ENCODE measurements at places on chromosomes 11 and 22.
A peak's percentile ranks its signal among the peaks of the same experiment; 100 is the strongest.

- no peak for DNase-seq
These were observed 31.0 kb upstream of the CD5 start for GRCh38 chr11:61071208-61071681.

- no peak for DNase-seq
These were observed 3.4 kb upstream of the MS4A15 start for GRCh38 chr11:60753309-60753708.

GRCh38 chr22:36852056-36852973 is 8.5 kb upstream of the NCF4 start:
- no peak for DNase-seq

DNA sequence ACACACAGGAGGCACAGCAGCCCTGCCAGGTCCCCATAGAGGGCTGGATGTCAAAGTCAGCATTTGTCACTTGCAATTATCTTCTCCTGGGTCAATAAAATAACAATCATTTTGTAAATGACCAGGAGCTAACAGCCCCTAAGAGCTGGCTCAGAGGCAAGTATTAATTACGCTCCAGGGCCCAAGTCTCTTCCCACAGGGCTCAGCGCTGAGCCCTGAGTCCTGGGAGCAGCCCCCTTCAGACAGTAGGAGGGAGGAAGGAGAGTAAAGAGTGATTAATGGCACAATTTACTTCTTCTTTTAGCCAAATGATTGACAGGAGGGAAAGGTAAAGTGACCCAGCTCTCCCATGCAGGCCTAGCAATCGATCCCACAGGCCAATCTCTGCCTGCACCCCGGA is 99.0 kb upstream of the DRD2 start:
- DNase-seq: no peak

GRCh38 chr11:73156114-73156513 is 14.0 kb upstream of the FCHSD2 start:
- DNase-seq: no peak

- DNase-seq: no peak
These were observed 31.7 kb upstream of the APLP2 start for GRCh38 chr11:130037881-130038585.

- DNase-seq: no peak
These were observed 135.1 kb downstream of the FDX1 start for GRCh38 chr11:110564676-110565356.

DNA sequence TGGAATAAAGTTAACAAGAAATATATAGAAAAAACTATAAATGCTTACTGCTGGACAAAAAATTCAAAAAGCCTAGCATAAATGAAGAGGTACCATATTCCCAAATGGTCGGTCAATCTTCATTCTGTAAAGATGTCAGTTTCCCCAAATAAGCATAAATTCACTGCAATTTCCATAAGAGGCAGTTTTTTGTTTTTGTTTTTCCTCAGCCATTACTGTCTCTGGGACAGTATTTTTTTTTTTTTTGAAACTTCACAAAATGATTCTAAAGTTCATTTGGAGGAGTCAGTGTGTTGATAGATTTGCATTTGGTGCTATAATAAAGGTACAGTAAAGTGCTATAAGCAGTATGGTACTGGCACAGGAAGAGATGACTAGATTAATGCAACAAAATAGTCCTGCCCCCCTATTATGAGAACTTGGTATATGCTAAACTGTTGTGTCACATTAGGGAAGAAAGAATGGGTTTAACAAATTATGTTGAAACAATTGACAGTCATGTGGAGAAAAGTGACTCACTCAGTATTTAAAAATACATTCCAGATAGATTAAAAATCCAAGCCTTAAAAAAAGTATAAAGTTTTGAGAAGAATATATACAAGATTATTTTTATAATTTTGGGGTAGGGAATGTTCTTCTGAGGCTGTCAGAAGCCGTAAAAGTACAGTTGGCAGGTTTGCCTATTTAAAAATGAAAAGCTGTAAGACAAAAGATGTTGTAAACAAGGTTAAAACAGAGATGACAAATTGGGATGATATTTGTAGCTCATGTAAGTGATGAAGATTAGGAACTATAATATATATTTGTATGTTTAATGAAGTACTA is 2.6 kb upstream of the FTH1 start:
- no peak for DNase-seq

- no peak for DNase-seq
These were observed 4.7 kb upstream of the HBE1 start for GRCh38 chr11:5274395-5274794.

GRCh38 chr11:75814363-75814676 is 690 bp upstream of the UVRAG start:
- DNase-seq: no peak

GRCh38 chr22:24290459-24290858 is 19.8 kb downstream of the SPECC1L start:
- DNase-seq: no peak

DNA sequence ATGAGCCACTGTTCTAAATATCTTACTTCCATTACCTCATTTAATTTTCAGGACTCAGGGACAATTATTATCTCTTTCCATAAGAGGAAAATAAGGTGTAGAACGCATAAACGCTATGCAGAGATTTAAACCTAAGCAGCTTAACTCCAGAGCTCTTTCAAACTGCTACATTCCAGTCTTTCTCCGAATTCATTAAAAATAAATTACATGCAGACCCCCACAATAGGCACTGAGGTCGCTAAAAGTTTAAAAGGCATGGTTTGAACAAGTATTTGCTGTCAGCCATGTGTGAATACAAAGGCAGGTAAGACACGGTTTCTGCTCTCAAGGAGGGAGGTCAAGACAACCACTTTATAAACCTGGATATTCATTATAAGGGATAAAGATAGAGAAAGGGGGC is 983 bp downstream of the NARS2 start:
- no peak for DNase-seq

DNA sequence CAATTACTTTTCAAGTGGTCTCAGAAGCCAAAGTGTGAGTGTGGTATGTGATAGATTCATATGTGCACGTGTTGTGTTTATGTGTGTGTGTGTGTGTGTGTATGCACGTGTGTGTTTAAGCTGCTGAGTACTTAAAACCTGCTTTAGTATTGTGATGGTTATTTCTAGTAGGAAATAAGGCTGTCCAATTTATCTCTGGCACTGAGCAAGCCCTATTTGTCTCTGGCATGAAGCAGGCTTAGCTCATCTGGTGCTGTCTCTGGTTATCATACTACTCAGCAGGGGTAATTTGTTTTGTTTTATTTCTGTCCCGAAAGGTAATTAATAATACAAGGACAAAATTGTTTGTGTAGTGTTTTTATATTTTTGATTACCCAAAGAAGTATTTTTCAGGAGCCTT is 333.7 kb downstream of the FAT3 start:
- no peak for DNase-seq

DNA sequence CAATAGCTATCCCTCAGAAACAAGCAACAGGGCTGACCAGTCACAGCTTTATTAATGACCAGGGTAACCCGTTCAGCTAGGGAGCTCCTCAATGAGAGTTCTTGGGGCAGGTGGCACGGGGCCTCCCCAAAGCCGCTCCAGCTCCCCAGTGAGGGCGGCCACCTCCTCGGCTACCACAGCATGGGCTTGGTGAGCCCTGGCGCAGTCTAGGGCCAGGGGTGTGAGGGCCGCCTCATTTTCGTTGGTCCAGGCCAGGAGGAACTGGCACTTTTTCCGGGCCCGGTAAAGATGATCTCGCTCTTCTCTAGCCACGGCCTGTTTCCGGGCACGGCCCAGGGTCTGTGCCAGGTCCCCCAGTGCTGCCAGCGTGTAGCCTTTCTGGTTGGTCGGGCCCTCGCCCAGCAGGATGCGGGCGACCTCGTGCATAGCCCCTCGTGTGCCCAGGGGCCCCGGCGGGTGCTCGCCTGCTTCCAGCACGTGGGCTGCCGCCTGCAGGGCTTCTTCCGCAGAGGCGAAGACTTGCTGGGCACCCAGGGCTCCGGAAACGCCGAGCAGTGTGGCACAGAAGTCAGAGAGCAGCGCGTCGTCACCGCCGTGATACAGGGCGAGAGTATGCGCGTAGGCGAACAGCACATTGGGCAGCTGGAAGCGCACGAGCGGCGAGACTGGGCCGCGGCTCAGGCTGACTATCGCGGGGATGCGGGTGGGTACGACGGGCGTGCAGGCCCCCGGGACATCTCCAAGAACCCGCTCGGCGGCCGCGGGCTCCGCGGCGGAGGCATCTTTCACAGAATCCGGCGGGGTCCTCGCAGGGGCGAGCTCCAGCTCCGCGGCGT is 913 bp downstream of the ZNHIT2 start:
- DNase-seq: peak; percentile 36

- no peak for DNase-seq
These were observed 3.5 kb downstream of the AP5B1 start for GRCh38 chr11:65777241-65777640.

DNA sequence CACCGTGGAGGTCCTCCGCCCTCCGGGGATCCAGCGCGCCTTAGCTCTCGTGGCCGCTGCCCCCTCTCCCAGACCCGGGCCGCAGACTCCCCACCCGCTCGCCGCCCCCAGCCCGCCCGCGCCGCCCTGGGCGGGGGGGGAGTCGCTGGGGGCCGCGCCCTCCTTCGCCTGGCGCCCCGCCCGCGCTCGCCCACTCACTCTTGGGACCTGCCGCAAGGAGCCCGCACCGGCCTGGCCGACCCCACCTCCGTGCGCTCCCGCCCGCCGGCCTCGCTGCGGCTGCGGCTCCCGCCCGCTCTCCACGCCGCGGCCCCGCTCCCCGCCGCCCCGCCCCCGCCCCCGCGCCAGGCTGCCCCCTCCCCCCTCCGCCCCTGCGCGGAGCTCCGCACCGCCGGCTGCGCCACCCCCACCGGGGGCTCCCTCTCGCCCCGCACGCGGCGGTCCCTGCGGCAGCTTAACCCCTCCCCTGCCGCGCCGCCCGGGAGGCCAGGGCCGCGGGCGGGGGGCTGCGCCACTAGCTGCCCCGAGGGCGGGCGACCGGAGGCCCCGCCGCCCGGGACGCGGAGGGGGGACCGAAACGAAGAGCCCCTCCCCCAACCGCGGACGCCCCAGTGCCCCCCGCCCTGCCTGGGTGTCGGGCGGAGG is 724 bp upstream of the RASGRP2 start:
- DNase-seq: no peak

- no peak for DNase-seq
These were observed 46.8 kb downstream of the PPP2R1B start for GRCh38 chr11:111719379-111719778.

DNA sequence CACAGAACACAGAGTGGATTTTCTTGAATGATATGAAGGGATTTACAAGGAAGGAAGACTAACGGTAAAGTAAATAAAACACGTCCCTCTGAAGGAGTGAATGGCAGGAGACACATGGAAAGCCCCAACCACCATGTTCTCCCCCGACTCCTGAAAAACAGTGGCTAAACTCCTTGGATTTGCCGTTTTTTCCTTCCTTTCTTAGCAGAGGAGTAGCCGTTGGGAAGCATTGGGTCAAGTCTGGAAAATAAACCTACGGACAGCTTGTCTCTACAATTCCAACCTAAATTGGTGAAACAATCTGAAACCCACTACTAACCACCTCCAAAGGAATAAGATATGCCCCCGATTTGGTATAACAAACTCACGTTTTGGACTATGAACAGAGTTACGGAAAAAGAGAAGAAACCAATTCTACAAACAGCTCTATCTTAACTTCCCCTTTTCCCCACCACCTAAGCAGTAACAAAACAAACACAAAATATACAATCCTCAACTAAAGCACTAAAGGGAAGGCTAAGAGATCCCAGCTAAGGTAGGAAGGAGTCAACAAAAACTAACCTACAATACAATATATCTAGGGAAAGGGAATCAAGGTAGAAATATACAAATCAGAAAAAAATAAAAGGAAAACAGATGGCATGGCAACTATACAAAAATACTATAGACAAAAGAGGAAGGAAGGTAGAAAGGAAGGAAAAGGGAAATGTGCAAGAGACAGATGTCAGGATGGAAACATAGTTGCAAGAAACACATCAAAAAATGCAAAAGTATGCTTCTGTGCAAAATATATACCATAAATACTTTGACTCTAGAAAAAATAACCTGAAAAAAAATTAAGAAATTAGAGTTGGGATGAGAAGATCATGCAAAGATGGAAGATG is 43.8 kb upstream of the LYVE1 start:
- no peak for DNase-seq

DNA sequence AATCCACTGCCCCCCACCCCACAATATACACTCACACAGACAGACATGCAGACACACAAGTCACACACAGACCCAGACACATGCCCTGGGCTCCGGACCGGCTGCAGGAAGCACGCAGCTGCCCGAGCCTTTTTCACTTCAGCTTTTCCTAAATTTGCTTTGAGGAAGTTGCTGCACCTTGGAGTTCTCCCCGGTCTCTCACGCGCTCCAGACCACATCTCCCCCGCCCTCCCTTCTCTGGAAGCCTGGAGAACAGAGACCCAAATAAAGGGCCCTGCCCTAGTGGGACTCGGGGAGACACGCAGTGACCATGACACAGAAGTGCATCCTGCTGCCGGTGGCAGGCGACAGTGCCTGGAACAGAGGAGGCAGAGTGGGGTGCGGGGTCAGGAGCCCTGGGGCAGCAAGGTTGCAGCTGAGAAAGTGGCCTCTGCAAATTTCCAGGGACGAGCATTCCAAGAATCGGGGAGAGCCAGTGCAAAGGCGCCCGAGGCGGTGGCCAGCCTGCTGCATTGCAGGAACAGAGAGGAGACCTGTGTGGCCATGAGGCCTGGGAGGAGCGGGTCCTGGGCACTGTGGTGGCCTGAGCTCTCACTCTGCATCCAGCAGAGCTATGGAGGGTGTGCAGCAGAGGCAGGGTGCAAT is 19.1 kb downstream of the RPL3 start:
- no peak for DNase-seq

DNA sequence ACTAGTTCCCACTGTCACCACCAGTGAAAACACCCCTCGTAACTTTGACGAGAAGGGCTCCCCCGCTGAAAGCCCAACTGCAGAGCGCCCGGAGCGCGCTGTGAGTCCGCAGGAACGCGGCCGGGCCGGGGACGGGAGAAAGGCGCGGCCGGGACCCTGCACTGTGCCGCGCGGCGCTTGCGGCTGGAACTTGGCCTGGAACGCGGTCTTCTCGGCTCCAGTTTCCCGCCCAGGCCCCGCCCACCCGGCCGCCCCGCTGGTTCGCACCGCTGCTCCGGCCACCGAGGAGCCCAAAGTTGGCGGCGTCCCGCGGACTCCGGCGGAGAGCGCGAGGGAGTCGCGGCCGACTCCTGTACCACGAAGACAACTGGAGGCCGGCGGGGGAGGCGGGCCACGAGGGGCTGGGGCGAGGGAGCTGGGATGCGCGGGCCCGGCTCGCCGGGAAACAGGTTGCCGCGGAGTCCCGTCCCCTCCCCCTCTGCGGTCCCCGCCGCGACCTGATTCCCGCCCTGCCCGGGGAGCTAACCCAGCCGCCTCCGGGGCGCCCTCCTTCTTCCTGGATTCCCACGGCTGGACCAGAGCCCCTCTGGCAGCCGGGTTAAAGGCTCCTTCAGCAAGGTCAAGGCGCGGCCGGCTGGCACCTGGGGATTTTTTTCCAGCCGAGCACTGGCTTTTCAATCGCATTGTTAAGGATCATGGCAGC is 3.4 kb downstream of the TENM4 start:
- no peak for DNase-seq

GRCh38 chr11:73578592-73579185 is 19.2 kb downstream of the FAM168A start:
- no peak for DNase-seq

GRCh38 chr11:112977755-112978154 is 16.5 kb downstream of the NCAM1 start:
- no peak for DNase-seq

Measured in stimulated activated CD8-positive, alpha-beta memory T cell treated with anti-CD3 and anti-CD28 coated beads, Interleukin-7, amount 100 ng/mL, for 24 hours (primary cell).